ENCODE measurements at places on chromosomes 12 and 14.

DNA sequence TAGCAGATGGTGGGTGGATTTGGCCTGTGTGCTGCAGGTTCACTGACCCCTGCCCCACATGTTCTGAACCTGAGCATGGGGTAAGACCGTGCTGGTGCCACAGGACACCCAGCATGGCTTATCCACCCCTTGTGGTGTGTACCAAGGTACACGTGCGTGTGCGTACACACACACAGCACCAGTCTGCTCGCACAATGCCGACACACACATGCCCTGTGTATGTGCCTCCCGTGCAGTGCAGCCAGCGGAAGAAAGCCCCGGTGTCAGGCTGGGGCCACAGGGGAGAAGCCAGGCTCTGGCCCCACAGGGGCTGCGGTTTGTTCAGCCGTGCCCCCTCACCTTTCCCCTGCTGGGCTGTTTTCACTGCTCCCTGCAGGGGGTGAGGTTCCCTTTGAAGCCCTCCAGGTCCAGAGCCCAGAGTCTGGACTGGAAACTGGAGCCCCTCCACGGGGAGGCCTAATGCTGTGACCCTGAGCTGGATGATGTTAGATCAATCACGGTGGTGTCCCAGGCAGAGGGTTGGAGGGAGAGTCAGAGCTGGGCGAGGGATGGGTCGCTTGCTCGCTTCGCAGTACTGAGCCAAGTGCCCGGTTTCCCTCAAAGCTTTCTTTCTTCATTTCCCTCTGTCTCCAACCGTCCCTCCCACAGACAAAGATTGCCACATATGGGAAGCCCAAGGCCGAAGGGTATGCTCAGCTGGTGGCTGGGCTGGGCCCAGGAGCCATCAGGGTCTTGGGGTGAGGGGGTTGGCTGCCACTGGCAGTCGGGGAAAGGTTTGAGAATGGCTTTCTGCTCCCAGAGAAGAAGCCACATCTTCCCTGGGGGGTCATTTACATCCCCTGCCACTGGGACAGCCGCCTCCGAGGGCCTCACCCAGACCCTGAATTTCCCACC, 6.2 kb downstream of the DTX1 start:
- no peak for DNase-seq

DNA sequence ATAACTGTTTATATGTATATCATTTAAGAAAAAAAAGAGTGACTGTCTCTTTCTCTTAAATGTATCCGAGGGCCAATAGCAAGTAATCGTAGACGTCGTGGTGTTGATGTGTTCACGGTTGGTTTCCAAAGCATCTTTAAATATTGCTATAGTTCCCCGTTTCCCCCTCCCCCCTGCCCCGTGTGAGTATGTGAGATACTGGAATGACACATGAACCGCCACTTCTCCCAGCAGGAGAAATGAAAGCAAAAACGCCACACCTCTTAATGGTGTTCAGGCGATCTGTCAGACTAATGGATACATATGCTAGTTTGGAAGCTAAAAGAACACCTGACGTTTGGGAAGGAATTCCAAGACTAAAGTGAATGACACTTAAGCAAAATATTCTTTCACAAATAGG, 258.3 kb downstream of the FOXN3 start:
- no peak for DNase-seq

DNA sequence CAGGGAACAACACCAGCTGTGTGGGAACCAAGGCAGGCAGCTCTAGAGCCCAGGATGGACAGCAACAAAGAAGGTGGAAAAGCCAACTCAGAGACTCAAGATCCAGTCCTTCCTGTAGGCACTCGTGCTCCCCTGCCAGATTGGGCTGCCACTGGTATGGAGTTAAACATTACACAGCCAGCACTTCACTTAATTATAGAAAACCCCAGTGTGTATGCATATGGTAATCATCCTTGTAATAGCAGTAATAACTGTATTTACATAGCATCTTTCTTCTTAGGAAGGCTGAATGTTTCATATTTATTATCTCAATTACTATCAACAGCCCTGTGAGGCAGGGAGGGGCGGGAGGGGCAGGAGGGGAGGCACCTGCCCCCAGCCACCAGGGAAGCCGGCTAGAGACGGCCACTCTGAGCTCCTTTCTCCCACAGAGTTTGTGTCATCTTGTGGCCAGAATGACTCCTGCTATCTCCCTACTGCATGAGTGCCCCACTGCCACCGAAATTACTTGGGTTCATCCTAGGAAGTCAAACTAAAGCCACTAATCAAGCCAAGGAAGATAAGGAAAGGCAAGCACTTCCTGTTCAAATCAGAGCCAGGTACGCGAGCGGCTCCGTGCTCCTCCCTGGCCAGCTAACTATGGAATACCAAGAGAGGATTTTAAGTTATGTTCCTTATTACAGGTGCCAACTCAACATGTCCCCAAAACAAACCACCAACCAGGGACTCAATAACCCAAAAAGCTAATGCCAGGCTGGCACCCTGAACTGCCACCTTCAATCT, 15.7 kb upstream of the RAB35 start:
- DNase-seq: no peak

- DNase-seq: no peak
Observed at GRCh38 chr12:1318327-1319031, 275.9 kb downstream of the FBXL14 start.

GRCh38 chr14:103541709-103542604, 13.0 kb downstream of the TRMT61A start:
- no peak for DNase-seq

GRCh38 chr12:106327309-106327869, 24.9 kb downstream of the TCP11L2 start:
- no peak for DNase-seq

GRCh38 chr12:6340745-6341416, 995 bp downstream of the TNFRSF1A start:
- DNase-seq: no peak

- DNase-seq: no peak
Observed at GRCh38 chr12:116833474-116833873, 47.8 kb downstream of the HRK start.

GRCh38 chr12:57602544-57602943, 2.1 kb upstream of the DTX3 start:
- no peak for DNase-seq

DNA sequence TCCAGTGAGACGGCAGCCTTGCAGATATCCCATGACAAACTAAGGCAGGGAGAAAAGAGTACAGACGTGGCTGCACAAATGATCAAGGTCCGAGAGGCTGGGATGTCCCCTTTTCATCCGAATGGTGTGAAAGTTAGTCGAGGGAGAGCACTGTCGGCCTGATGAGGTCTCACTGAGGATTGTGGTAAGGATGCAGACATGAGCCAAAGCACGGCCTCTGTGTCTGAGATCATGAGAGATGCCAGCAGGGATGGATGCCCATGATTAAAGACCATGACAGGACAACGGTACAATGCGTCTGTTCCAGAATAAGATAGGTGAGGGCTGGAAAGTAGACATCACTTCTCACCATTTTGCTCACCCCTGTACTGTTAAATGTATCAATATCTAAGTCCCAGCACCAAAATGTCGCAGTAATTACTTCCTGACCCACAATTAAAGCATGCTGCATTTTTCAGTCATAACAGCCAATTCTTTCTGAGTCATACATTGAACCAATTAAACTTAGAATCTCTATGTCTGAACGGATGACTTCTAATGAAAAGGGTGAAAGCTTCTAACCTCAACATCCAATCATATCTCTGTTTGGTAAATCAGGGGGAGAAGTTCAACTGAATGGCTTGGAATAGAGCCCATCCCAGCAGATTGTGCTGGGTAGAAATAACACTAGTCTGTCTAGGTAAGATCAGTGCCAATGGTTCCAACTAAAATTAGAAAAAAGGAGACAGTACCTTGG, 249.6 kb upstream of the SOX5 start:
- no peak for DNase-seq

GRCh38 chr14:93685121-93685895, 103.0 kb downstream of the PRIMA1 start:
- DNase-seq: no peak

- no peak for DNase-seq
Observed at GRCh38 chr12:27305673-27306456, 26.8 kb upstream of the BMAL2 start.

DNA sequence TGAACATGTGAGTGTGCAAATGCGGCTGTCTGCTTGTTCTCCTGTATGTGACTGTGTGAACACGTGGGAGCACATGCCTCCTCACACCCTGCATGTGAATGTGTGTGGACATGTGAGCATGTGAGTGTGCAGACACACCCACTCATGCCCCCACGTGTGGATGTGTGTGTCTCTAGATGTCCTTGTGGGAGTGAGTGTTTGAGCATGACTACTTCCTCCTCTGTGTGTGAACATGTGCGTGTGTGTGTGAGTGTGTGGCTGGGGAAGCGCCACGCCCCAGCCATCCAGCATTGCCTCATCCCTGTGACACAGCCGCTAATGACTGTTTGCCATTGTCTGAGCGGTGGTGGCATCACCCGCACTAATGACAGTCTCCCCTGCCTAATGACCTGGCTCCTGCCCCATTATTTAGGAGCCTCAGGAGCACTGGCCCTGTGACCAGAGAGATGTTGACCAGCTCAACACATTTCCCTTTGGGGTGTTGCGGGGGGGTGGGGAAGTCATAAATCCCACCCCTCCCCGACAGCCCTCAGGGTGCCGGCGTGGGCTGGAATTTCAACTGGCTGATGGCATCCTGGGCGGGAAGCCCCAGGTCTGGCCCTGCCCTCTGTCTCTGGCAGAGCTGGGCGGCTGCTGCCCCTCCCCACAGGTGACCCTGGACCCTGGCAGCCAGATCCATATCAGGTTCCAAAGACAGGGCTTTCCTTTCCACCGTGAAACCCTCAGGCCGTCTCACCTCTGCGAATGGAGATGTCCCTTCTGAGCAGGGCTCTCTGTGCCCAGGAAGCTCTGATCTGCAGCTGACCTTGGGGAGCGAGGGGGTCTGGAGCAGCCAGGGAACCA, 11.5 kb upstream of the KRT80 start:
- no peak for DNase-seq

GRCh38 chr14:94953541-94954260, 183.8 kb upstream of the GSC start:
- DNase-seq: no peak

DNA sequence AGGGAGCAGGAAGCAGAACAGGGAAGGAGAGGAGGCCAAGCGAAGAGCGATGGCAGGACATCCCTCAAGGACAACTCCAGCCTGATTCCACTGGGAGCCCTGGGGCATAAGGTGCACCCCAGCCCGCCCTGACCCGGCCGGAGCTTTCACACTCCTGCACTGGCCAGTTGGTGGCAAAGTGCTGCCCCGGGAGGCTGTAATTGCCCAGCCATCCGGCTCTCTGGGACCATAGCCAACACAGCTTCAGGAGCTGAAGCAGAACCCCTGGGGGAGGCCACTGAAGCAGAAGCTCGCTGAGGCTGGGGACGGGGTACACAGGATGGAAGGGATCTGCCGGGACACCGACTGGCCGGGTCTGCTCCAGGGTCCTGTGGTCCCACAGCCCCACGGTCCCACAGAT, 41.9 kb upstream of the BEGAIN start:
- no peak for DNase-seq

DNA sequence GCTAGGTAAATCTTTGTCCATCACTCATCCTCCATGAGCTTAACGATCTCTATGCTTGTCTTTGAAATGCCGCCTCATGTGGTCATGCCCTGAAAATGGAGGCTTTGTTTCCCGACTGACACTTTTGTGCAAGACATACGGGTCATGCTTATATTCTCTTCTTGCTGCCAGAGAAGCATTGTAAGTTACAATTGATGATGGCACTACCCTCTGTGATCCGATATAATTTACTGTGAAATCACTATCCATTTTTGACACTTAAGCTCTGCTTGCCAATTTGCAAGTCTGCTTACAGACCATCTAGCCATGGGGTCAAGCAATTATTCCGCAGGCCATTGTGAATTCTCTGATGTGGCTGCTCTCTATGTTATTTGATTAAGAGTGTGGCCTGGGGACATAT, 650.0 kb downstream of the FLRT2 start:
- no peak for DNase-seq

- no peak for DNase-seq
Observed at GRCh38 chr12:122850695-122851350, 15.6 kb downstream of the HIP1R start.

DNA sequence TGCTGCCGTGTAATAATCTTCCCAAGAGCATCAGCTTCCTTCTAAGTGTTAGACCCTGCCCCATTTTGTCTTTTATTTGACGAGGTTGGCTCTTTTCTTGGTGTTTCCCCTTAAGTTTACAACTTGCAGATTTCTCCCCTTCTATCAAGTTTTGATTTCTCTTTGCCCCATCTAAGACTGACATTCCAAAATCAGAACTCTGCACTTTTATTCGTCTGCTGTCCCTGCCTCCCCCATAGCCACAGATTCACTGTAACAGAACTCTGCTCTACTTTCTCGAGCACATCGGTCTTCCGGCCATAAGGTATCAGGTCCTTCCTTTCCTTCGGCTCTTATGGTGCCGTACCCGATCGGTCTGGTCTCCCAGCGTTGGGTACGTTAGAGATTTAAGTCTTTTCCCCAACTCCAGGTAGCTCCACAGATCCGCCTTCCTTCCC, 563 bp downstream of the DCP1B start:
- no peak for DNase-seq

- no peak for DNase-seq
Observed at GRCh38 chr12:87794854-87795253, 234.3 kb downstream of the C12orf50 start.

- DNase-seq: no peak
Observed at GRCh38 chr14:90428676-90429075, 31.8 kb downstream of the CALM1 start.

DNA sequence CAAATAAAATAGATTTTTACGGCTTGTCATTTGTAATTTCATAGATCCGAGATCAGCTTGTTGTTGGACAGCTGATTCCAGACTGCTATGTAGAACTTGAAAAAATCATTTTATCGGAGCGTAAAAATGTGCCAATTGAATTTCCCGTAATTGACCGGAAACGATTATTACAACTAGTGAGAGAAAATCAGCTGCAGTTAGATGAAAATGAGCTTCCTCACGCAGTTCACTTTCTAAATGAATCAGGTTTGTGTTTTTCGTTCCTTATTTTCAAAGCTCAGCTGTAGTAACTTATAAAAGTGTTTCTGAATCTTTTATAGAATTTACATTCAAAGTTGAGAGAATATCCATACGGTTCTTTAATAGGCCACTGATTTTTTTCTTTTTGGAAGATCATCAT, 89.1 kb downstream of the LRRK2 start:
- no peak for DNase-seq

DNA sequence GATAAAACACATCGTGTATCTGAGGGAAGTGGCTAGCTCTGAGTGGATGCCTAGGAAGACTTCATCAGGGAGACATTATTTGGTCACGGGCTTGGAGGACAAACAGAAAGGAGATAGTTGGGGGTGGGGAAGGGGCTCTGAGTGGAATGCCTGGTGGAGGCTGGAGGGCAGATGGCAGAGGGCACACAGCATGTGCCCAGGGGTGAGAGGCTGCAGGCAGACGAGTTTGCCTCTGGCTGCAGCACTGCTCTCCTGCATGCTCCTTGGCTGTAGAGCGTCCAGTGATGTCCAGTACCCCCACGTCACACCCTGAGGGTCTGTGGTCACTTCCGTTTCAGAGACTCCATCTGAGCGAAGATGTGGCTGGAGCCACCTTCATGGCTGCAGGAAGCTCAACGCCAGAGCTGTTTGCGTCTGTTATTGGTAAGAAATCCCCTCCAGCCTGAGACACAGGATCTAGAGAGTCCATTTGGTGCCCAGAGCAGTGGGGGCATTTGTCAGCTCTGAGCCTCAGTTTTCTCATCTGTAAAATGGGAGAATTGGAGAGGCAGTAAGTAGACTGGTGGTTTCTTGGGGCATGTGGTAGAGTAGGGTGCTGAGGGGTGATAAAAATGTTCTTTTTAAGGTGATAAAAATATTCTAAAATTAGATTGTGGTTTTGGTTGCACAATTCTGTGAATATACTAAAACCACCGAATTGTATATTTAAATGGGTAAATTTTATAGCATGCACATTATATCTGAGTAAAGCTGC, 71.7 kb upstream of the RIN3 start:
- DNase-seq: no peak

GRCh38 chr12:31353750-31354708, 28.1 kb upstream of the SINHCAF start:
- DNase-seq: no peak

Data from stimulated activated CD4-positive, alpha-beta T cell treated with anti-CD3 and anti-CD28 coated beads, TNF-alpha, amount 100 ng/mL, for 1 hour (primary cell).